ENCODE measurements at places on chromosomes 13 and 19. TPM values are rescaled to one million over a fixed set of nuclear protein-coding genes. Genes with fewer than 3 reads are reported as not detected.

The GZMM gene
- not detected for total RNA-seq

The LRRC8E gene
- total RNA-seq = not detected

The IQCN gene
- total RNA-seq = 21.6 TPM

The YJU2 gene
- total RNA-seq = 12.0 TPM

The B3GNT8 gene
- total RNA-seq = 225 TPM

The RFPL4A gene
- total RNA-seq = not detected

The SIGLEC5 gene
- not detected for total RNA-seq

The GJB2 gene
- total RNA-seq = 36.5 TPM

The UGGT2 gene
- total RNA-seq = 33.8 TPM

The PSG1 gene
- total RNA-seq = not detected

The STARD13 gene
- 107 TPM for total RNA-seq

The GPC5 gene
- 1.4 TPM for total RNA-seq

The ICAM5 gene
- total RNA-seq = not detected
